ENCODE measurements at places on chromosomes 3 and 15.

DNA sequence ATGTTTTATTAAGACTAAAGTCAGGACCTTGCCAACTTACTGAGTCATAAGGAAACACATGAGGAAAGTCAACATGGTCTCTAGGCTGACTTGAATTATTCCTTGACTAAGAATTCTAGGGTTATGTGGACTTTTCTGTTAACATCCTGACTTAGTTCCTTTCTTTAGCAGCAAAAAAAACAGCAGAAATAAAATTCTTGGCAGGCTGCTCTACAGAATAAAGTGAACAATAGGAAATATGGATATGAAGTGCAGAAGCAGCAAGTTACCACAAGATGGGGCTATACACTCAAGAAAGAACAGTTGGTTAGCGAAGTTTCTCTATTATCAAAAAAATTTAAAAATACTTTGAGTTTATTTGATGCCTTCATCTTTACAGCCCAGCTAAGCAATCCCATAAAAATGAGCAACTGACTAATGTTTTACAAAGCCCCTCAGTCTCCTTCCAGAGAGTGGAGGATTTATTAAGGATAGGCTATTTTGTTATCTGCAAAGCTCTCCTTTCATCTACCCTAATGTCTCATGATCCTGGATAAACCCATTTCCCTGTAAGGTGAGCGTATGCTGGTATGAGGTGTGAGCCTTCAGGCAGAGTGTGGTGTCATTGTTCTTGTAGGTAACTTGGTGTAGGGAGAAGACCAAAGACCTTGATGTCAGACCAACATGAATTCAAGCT is 23.1 kb upstream of the MCCC1 start:
- DNase-seq = peak; percentile 74

GRCh38 chr3:123653221-123653682 is 68.4 kb upstream of the HACD2 start:
- DNase-seq = peak; percentile 95

DNA sequence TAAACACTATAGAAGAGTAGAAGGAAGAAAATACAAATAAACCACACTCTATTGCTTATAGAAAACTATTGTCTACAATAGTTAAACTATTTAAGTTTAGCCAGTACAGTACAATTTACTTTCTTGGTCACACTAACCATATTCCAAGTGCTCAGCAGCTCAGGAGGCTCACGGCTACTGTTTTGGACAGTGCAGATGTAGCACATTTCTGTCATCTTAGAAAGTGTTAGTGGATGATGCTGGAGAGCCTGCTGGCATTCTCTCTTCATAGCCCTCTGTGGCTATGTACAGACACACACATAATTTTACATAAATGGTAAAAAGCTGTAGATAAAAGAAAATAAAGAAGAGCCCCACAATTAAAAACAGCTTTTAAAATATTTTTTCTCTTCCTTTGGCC is 23.8 kb downstream of the NUDT16 start:
- DNase-seq = no peak

GRCh38 chr3:46386205-46386604 is 15.5 kb downstream of the CCR5 start:
- DNase-seq = no peak

DNA sequence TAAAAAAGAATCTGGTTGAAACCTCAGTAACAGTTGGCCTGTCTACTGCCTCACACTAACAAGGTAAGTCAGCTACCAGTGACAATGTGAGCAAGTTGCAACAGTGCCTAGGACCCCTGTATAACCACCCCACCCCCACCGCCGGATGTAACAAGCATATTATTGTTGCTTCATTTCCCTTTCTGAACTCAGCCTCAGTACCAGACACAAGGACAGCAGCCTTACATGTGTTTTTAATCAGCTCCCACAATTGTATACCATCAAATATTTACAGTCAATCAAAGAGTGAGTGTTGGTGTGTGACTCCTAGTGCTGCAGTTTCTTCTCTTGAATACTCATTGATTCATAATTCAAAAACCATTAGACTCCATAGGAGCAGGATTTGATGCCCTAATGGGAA is 96.4 kb downstream of the PYDC2 start:
- no peak for DNase-seq

GRCh38 chr3:19920401-19921080 is 13.5 kb downstream of the EFHB start:
- no peak for DNase-seq

All from cardiac muscle cell (in vitro differentiated cells and primary cell).